ENCODE measurements at places on chromosomes 2 and 18.

DNA sequence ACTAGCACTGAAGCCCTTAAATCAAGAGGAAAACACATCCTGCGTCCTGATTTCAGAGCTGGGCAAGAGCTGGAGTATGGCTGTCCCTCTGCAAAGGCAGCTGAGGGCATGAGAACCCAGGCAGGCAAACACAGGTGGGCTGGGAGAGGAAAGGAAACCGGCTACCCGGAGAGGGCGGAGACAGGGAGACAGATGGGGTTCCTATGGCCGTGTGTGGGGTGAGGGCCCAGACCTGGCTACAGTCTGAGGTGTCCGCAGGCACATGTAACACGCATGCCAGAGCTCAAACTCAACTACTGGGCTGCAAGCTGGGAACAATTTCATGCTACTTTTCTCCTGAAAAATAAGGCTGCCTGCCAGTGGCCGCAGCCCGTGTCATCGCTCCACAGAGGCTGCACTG lies 2.7 kb downstream of the COPS9 start:
- no peak for DNase-seq

- DNase-seq, result no peak
Measured at GRCh38 chr18:78716022-78716421, 263.6 kb upstream of the SALL3 start.

DNA sequence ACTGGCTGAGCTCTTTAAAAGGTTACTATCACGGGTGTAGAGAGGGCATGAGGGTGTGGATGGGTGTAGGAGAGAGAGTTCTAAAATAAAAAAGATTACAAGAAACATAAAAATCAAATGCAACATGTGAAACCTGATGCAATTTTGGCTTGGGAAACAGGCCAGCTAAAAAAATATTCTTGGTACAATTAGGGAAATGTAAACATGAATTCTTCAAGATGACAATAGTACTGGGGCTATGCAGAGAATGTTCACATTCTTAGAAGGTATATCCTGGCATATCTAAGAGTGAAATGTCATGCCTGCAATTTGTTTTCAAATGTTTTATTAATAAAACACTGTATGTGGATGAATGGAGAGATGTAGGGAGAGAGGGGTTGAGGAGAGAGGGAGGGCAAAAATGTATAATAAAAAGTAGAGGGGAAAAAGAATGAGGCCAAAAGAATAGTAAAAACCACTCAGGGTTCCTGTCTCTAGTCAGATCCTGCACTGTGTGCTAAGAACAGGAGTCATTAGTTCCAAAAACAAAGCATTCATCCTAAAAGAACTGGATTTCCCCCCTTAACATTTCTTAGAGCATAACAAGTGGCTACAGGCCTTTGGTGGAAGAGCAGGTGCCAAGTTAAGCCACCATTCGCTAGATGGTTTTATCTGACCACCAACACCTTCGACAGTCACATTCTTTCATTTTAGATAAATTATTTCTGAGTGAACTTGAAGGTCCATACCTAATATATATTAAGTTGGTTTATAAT lies 77.3 kb downstream of the LPIN2 start:
- DNase-seq, result no peak

GRCh38 chr18:34631093-34631966 lies 78.8 kb upstream of the DTNA start:
- DNase-seq, result no peak

DNA sequence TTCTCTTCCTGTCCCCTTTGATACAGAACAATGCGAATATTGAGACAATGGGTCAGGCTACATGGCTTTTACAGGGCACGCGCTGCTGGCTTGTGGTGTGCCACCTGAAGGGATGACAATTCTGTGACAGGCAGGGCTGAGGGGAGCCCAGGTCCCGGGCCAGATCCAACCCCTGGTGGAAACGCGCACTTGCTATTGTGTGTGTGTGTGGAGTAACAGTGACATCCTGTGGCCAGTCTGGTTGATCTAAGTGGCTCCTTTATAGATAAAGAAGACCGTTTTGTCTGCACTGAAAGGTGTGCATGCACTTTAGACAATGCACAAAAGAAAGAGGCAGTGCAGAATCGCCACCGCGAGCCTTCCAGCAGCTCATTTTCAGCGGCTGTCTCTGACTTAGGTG lies 273.6 kb downstream of the HRH4 start:
- DNase-seq, result no peak

GRCh38 chr18:78673516-78674321 lies 305.9 kb upstream of the SALL3 start:
- DNase-seq, result no peak

GRCh38 chr2:67888351-67889005 lies 174.3 kb downstream of the C1D start:
- DNase-seq, result no peak
